Hematopoietic multipotent progenitor cell (in vitro differentiated cells): ENCODE measurements at places on chromosomes 2 and 18.

DNA sequence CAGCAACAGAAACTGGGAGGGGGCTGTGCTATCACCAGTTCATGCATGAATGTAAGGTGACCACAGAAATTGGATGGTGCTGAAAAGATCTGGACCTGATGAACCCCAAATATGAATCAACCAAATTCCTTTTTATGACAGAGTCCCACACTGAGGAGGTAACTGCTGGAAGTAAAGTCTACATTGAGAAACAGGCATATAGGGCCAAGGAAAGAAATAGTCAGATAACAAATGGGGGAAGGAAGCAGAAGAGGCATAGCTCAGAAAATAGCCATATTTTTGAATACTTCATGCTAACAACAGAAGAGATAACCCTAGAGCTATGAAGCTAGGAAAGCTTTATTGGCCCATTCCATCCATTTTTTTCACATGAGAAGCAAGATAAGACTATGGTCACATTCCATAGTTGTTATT is 25.8 kb downstream of the ZC3H6 start:
- DNase-seq = no peak

- no peak for DNase-seq
These were observed 187.1 kb upstream of the OSR1 start for GRCh38 chr2:19545507-19545906.

GRCh38 chr2:241978670-241979069 is 109.1 kb downstream of the RTP5 start:
- no peak for DNase-seq

GRCh38 chr2:159139216-159139933 is 147.1 kb downstream of the WDSUB1 start:
- DNase-seq = no peak

DNA sequence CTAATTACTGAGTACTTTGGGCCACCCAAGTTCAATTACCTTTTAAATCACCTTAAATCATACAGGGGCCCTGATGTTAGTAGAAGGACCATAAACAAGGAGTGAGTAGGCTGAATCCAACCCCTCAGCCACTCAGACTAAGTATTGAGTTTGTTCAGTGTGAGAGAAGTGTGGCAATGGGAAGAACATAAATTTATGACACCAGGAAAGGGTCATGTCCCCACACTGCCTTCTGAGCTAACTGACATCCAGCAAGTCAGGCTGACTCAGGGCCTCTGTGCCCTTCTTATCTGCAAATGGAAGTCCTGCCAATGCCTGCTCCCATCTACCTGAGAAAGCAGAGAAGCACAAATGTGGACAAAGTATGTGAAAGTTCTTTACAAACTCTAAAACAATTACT is 12.9 kb downstream of the PLEKHM3 start:
- DNase-seq = no peak

DNA sequence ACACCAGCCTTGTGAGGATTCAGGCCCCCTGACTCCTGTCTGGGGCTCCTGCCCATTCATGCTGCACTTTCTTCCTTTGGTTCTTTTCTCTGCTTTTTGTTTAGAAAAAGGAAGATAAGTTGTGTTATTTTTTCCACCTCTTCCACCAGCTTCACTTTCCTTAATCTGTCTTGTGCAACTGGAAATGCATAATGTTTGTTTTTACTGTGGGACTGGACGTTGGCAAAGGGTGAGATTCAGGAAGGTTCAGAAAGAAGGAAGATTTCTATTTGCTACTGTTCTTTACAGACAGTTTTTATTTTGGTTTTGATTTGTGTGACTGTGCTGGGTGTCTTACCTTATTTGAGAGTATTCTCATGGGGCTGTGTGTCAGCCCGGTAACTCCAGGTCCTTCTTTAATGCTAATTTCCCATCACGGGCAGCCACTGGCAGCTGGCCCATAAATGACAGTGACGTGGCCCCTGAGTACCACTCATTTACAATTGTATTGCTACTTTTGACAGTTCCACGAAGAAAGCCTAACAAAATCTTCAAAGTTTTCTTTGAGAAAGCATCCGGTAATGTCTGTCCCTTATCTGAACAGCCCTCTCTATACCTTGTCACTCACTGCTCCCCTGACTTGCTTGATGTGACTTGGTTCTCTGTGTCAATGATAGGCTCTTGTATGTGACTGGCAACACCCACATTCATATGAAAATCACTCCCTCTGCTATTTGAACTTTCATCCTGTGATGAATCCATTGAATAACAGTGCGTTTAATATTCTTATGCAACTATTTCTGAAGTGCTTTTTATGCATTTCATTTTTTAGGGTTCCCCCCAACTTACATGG is 32.7 kb downstream of the RHBDD1 start:
- DNase-seq = no peak

DNA sequence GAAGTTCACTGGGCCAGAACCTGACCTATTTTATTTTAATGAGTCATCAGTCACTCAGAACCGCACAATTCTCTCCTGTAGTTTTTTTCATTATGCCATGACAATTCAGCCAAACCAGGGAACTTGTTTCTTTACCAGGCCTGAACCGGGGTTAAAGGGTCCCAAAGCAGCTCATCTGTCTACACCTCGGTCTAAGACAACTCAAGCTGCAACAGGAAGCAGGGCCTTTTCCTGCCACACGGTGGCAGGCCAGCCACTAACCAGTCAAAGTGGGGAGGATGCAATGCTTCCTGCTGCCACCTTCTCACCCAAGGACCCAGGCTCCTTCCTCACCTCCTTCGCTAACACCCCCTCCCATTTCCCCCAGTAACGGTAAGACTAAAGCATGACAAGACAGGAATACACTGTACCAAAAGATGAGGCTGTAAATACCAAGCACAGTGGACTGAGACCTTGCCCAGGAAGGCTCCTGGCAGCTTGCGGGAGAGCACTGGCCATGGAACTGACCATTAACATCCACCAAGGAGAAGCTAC is 56.7 kb upstream of the ACKR3 start:
- DNase-seq = peak; percentile 79

- DNase-seq = no peak
These were observed 86.5 kb upstream of the MYO3B start for GRCh38 chr2:170091436-170091835.
